ENCODE measurements at places on chromosomes 2 and 18. TPM values are rescaled to one million over a fixed set of nuclear protein-coding genes. Genes with fewer than 3 reads are reported as not detected.

The PNO1 gene
- 13.3 TPM for total RNA-seq

GRCh38 chr18:37483221-37483971, 82.2 kb downstream of the CELF4 start:
- no peaks in the 10 kb centered on the region for H3K36me3 ChIP-seq
- H3K27me3 ChIP-seq: peaks cover 9% of the 10 kb centered on the region
- no peak overlapping the region for H3K27ac ChIP-seq
- H3K4me3 ChIP-seq: no peak overlapping the region
- DNase-seq: peak; percentile 85

DNA sequence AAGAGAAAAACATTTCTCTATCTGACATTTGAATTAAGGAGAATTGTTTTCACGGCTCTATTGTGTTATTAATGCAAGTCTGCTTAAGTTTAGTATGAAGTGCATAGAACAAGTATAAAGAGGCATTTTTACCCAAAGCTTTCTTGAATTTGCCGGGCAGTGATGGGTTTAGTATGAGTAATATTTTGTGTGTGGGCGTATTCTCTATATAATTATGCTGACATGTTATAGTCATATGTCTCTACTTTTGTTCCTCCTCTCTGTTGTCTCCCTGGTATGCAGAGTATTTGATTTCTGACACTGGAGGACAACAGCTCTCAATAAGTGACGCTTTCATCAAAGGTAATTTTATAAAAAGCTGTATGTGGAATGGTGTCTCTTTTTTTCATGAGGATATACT, 45.9 kb downstream of the PIKFYVE start:
- no peak overlapping the region for H3K4me3 ChIP-seq
- DNase-seq: no peak
- no peaks in the 10 kb centered on the region for H3K4me1 ChIP-seq

- H3K36me3 ChIP-seq: no peaks in the 10 kb centered on the region
- H3K4me3 ChIP-seq: no peak overlapping the region
- no peak for DNase-seq
- H3K27me3 ChIP-seq: no peaks in the 10 kb centered on the region
- no peaks in the 10 kb centered on the region for H3K4me1 ChIP-seq
Measured at GRCh38 chr2:88503771-88504170, 51.3 kb upstream of the FOXI3 start.

The SERPINB12 gene
- total RNA-seq: not detected

The MAP3K19 gene
- 11.0 TPM for total RNA-seq

- no peaks in the 10 kb centered on the region for H3K27me3 ChIP-seq
- no peak for DNase-seq
- H3K36me3 ChIP-seq: no peaks in the 10 kb centered on the region
- H3K27ac ChIP-seq: no peak overlapping the region
- no peaks in the 10 kb centered on the region for H3K4me1 ChIP-seq
Measured at GRCh38 chr18:64017870-64018269, 48.0 kb downstream of the SERPINB8 start.

GRCh38 chr18:73688851-73689711, 458.6 kb downstream of the FBXO15 start:
- H3K27me3 ChIP-seq: no peaks in the 10 kb centered on the region
- H3K36me3 ChIP-seq: no peaks in the 10 kb centered on the region
- no peak overlapping the region for H3K27ac ChIP-seq
- peaks cover 7% of the 10 kb centered on the region for H3K4me1 ChIP-seq

- no peaks in the 10 kb centered on the region for H3K27me3 ChIP-seq
- no peaks in the 10 kb centered on the region for H3K36me3 ChIP-seq
- no peak overlapping the region for H3K27ac ChIP-seq
- H3K4me3 ChIP-seq: no peak overlapping the region
Measured at GRCh38 chr2:239351687-239352086, 49.1 kb downstream of the HDAC4 start.

GRCh38 chr18:75790111-75790510, 362.6 kb upstream of the SMIM21 start:
- H3K27ac ChIP-seq: no peak overlapping the region
- H3K36me3 ChIP-seq: no peaks in the 10 kb centered on the region
- no peak for DNase-seq

GRCh38 chr2:217960351-217960750, 42.4 kb downstream of the TNS1 start:
- H3K4me1 ChIP-seq: peaks cover 13% of the 10 kb centered on the region
- no peak overlapping the region for H3K27ac ChIP-seq
- peaks cover 4% of the 10 kb centered on the region for H3K36me3 ChIP-seq
- DNase-seq: no peak
- H3K4me3 ChIP-seq: no peak overlapping the region

- no peaks in the 10 kb centered on the region for H3K36me3 ChIP-seq
- DNase-seq: peak; percentile 76
- H3K27ac ChIP-seq: peak overlapping the region; percentile 52
- H3K4me1 ChIP-seq: peaks cover 21% of the 10 kb centered on the region
- no peak overlapping the region for H3K4me3 ChIP-seq
Measured at GRCh38 chr2:173997753-173998152, 32.6 kb upstream of the SP3 start.

The MALL gene
- 123 TPM for total RNA-seq

- H3K27ac ChIP-seq: no peak overlapping the region
- peak; percentile 70 for DNase-seq
- no peaks in the 10 kb centered on the region for H3K36me3 ChIP-seq
- no peak overlapping the region for H3K4me3 ChIP-seq
Measured at GRCh38 chr18:21735452-21736015, 5.1 kb upstream of the MIB1 start.

GRCh38 chr2:215702116-215702902, 266.4 kb upstream of the FN1 start:
- no peaks in the 10 kb centered on the region for H3K27me3 ChIP-seq
- H3K27ac ChIP-seq: no peak overlapping the region
- H3K4me3 ChIP-seq: no peak overlapping the region

The PROM2 gene
- 11.5 TPM for total RNA-seq

- H3K4me1 ChIP-seq: no peaks in the 10 kb centered on the region
- no peaks in the 10 kb centered on the region for H3K36me3 ChIP-seq
- no peak for DNase-seq
- H3K4me3 ChIP-seq: no peak overlapping the region
- H3K27ac ChIP-seq: no peak overlapping the region
Measured at GRCh38 chr2:165720511-165720910, 73.5 kb downstream of the GALNT3 start.

DNA sequence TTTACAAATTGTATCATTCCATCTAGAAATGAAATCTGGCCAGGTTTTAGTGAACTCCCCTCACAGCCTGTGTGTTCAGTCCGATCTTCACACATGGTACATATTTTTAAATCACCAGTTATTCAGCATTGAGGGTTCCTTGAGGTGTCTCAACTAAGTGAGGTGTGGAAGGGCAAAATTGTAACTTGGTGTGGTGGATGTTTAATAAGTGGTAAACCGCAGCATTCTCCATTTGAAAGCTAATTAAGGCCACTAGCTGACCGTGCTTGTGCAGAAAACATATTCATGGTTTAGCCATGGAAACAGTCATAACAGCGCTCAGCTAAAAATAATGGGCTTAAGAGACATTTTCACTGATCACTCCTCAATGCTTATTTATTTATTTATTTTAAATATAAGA, 786.2 kb upstream of the FANCL start:
- no peaks in the 10 kb centered on the region for H3K4me1 ChIP-seq
- no peaks in the 10 kb centered on the region for H3K27me3 ChIP-seq
- no peak overlapping the region for H3K4me3 ChIP-seq
- no peak overlapping the region for H3K27ac ChIP-seq

DNA sequence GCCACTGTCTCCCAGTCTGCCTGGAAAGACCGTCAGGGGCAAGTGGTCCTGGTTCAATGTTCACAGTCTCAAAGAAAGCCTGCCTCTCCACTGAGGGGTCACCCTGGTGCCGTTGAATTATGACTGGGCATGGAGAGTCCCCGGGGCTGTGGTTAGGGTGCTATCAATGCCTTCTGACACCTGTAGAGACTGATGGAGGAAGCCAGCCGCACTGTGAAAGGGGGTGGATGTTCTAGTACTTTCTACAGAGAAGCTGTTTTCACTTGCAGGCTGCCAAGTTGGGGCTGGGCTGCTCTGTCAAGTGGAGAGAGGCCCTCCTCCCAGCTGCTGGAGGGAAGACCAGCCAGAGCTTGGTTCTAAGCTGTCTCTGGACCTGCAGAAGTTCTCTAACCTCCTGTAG, 80.5 kb downstream of the BCL2L11 start:
- no peak for DNase-seq
- no peaks in the 10 kb centered on the region for H3K4me1 ChIP-seq
- no peaks in the 10 kb centered on the region for H3K27me3 ChIP-seq
- H3K36me3 ChIP-seq: no peaks in the 10 kb centered on the region
- H3K4me3 ChIP-seq: no peak overlapping the region

- no peak overlapping the region for H3K27ac ChIP-seq
- no peaks in the 10 kb centered on the region for H3K27me3 ChIP-seq
- H3K4me3 ChIP-seq: no peak overlapping the region
- no peaks in the 10 kb centered on the region for H3K4me1 ChIP-seq
- no peaks in the 10 kb centered on the region for H3K36me3 ChIP-seq
Measured at GRCh38 chr2:132715386-132716351, 45.7 kb upstream of the LYPD1 start.

GRCh38 chr18:76142611-76143010, 352.4 kb downstream of the ZNF516 start:
- DNase-seq: no peak
- no peaks in the 10 kb centered on the region for H3K36me3 ChIP-seq
- no peak overlapping the region for H3K27ac ChIP-seq

The ESPNL gene
- 2.1 TPM for total RNA-seq

The AQP12B gene
- 0.15 TPM for total RNA-seq

GRCh38 chr2:127993659-127994058, 34.2 kb downstream of the SAP130 start:
- DNase-seq: no peak
- no peaks in the 10 kb centered on the region for H3K27me3 ChIP-seq
- H3K36me3 ChIP-seq: peaks cover 32% of the 10 kb centered on the region
- no peaks in the 10 kb centered on the region for H3K4me1 ChIP-seq
- no peak overlapping the region for H3K27ac ChIP-seq
- no peak overlapping the region for H3K4me3 ChIP-seq

The ATIC gene
- total RNA-seq: 70.0 TPM

DNA sequence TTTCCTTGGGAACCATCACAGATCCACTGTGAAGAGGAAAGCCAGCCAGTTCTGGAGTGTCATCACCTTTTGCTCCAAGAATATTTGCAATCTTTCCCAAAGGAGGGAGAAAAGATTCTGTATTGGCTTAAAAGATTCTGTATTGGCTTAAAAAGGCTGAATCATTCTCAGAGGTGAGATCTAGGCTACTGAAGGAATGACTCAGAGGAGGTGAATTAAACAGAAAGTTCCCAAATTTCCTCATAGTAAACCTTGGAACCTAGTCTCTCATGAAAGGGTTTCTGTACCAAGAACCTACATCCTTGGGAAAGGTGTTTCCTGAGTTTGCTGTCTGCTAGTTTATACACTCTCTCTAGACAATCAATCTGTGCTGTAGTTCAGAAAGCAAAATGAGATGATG, 34.1 kb upstream of the GRB14 start:
- H3K4me3 ChIP-seq: no peak overlapping the region
- H3K27me3 ChIP-seq: no peaks in the 10 kb centered on the region
- no peak for DNase-seq
- H3K27ac ChIP-seq: no peak overlapping the region
- no peaks in the 10 kb centered on the region for H3K36me3 ChIP-seq

DNA sequence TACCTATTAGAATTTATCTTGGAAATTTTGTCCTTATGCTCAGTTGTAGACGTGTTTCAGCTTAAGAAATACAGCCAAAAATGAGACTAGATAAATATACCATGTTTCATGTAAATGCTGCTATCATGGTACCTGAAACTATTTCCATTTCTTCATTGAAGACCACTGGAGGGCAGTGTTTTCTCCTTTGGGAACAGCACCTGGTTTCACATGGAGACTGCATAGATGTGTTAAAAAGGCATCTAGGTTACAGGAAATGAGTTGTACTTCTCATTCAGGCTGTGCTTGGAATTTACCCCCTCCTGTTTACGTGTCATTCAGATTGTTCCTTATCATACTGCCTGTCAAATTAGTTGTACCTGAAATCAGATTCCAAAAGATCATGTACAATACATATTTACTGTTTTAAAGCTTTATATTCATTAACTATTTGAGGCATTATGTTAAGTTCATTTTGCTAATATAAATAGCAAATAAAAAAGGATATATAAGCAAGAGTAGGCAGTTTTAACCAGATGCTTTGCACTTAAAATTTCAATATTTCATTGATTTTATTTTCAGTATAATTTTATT, 57.3 kb upstream of the PSMD14 start:
- no peak for DNase-seq
- no peak overlapping the region for H3K27ac ChIP-seq
- no peaks in the 10 kb centered on the region for H3K4me1 ChIP-seq
- H3K4me3 ChIP-seq: no peak overlapping the region
- peaks cover 9% of the 10 kb centered on the region for H3K27me3 ChIP-seq
- no peaks in the 10 kb centered on the region for H3K36me3 ChIP-seq

GRCh38 chr18:2111456-2111855, 459.8 kb downstream of the METTL4 start:
- H3K27ac ChIP-seq: no peak overlapping the region
- no peaks in the 10 kb centered on the region for H3K4me1 ChIP-seq
- H3K4me3 ChIP-seq: no peak overlapping the region
- no peaks in the 10 kb centered on the region for H3K36me3 ChIP-seq
- DNase-seq: no peak
- H3K27me3 ChIP-seq: no peaks in the 10 kb centered on the region

The TUBA4A gene
- 15.6 TPM for total RNA-seq

The REG3G gene
- 0.43 TPM for total RNA-seq

- no peak overlapping the region for H3K27ac ChIP-seq
- DNase-seq: peak; percentile 65
- no peak overlapping the region for H3K4me3 ChIP-seq
- peaks cover 6% of the 10 kb centered on the region for H3K4me1 ChIP-seq
- no peaks in the 10 kb centered on the region for H3K36me3 ChIP-seq
Measured at GRCh38 chr2:19021100-19021476, 337.3 kb downstream of the OSR1 start.

DNA sequence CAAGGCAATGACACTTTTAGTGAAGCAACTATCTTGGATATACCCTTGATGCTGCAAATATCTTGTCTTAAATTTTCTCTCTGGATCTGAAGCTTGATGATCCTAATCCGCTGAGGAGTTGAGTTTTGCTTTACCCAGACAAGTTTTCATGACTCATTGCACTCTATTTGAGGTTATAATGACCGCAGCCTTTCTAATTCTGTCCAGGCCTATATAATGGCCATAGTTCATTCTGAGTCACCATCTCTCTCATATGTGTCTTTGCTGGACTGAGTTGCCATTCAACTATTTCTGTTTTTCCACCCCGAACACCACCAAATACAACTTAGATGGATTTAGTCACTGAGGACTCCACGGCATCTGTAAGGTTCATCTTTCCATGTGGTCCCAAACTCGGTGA, 802.1 kb upstream of the FAM98A start:
- no peak overlapping the region for H3K4me3 ChIP-seq
- H3K27ac ChIP-seq: no peak overlapping the region
- H3K36me3 ChIP-seq: no peaks in the 10 kb centered on the region
- no peak for DNase-seq
- H3K4me1 ChIP-seq: no peaks in the 10 kb centered on the region

The SIX3 gene
- not detected for total RNA-seq

- H3K4me1 ChIP-seq: peaks cover 5% of the 10 kb centered on the region
- DNase-seq: peak; percentile 19
- H3K4me3 ChIP-seq: peak overlapping the region; percentile 64
- peak overlapping the region; percentile 91 for H3K27ac ChIP-seq
Measured at GRCh38 chr2:112583497-112584133, 794 bp upstream of the CHCHD5 start.
